ENCODE measurements at places on chromosomes 6 and 20.

DNA sequence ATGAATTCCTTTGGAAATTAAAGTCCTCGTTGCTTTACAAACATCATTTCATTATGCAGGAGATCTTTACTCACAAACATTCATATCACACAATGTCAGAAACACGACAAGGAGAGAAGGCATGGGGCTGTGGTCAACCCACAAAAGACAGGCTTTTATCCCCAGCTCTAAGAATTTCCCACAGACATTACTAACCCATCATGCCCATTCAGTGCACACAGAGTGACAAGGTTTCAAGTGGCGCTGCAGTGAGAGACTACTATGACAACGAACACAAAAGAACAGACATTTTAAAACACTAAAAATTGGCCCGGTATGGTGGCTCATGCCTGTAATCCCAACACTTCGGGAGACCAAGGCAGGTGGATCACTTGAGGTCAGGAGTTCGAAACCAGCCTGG, 579.8 kb upstream of the AGPAT4 start:
- DNase-seq, result no peak

GRCh38 chr6:159134701-159135364, 34.4 kb upstream of the FNDC1 start:
- DNase-seq, result peak; percentile 77

- DNase-seq, result no peak
Observed at GRCh38 chr6:148460876-148461646, 118.4 kb downstream of the SASH1 start.

- DNase-seq, result no peak
Observed at GRCh38 chr6:81929828-81930227, 177.3 kb upstream of the TENT5A start.

DNA sequence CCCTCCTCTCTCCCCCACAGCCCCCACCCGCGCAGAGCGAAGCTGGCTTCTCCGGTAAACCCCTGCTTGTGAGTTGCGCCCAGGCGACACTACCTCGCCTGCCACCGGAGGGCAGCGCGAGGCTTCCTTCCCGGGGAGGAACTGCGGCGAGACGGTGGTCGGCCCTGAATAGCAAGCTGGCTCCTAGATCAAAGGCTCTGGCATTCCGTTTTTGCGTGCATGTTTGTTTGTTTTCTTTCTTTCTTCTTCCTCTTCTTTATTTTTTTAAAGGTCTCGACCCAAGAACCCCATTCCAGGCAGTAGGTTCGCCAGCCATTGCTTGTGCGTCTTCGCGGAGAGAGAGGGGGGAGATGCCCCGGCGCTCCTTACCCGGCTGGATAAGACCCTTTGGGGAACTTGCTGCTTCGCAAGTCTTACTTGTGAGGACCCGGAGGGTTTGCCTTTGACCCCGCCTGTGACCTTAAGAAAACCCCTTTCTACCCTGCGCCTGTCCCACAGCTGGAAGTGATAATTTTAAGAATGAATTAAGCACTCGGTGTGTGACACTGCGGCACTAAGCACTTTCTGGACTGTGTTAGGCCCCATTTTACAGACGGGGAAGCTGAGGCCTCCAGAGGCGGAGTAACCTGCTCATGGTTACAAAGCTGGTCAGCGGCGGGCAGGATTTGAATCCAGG, 92.7 kb upstream of the SIRPA start:
- peak; percentile 20 for DNase-seq

GRCh38 chr6:109370792-109371191, 11.5 kb downstream of the CD164 start:
- DNase-seq, result no peak

DNA sequence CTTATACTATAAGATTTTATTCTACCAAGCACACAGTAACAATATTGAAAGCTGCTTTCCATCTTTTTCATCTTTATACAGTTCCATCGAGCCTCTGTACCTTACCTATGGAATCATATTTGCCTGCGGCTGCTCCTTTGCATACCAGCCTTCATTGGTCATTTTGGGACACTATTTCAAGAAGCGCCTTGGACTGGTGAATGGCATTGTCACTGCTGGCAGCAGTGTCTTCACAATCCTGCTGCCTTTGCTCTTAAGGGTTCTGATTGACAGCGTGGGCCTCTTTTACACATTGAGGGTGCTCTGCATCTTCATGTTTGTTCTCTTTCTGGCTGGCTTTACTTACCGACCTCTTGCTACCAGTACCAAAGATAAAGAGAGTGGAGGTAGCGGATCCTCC, 89.8 kb downstream of the SLC16A10 start:
- DNase-seq, result no peak

GRCh38 chr20:34978092-34978744, 22.6 kb downstream of the MYH7B start:
- DNase-seq, result no peak

DNA sequence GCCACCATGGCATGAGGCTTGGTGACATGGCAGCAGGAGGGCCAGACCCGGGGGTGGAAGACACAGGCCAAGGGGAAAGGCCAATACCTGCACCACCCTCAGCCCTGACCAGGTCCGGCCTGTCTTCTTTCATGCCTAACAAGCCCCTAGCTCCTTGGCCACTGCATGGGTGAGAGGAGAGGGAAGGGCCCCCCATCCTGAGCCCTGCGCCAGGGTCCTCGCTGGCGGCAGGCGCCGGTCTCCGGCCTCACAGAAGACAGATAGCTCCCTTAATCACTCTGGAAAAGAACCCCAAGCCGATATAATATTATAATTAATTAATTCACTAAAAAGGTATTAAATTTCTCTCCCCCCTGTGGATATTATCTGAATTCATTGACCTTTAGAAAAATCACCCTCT, 41.4 kb downstream of the MDFI start:
- DNase-seq, result no peak

GRCh38 chr20:48948612-48949011, 27.1 kb downstream of the ARFGEF2 start:
- no peak for DNase-seq

GRCh38 chr6:49264496-49264895, 198.6 kb downstream of the MMUT start:
- no peak for DNase-seq

GRCh38 chr6:76984572-76984971, 478.7 kb downstream of the HTR1B start:
- no peak for DNase-seq

DNA sequence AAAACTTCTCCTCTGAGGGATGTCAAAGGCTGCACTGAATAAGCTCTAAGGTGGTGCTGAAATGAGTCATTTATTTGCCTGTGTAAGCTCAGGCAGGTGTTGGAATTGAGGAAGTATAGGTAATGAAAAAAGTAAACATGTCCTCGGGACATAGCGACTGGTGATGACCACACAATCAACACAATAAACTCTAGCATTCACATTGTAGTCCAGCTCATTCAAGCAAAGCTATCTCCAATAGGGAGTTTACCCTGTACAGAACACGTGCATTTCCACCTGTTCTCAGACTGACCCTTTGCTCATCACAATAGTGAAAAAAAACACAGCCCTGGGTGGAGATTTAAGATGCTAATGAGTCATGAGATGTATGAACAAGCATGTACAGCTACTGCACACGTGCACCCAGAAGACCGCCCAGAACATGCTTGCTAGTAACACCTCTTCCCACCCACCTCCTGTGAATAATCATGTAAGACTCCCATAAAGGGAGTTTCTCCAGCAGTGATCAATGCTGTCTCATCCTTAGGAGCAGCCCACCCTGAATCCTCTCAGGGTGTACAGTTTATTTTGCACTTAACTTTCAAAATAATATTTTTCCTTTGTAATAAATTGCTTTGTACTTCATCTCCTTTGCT, 33.0 kb upstream of the POU5F1 start:
- DNase-seq, result peak; percentile 74

DNA sequence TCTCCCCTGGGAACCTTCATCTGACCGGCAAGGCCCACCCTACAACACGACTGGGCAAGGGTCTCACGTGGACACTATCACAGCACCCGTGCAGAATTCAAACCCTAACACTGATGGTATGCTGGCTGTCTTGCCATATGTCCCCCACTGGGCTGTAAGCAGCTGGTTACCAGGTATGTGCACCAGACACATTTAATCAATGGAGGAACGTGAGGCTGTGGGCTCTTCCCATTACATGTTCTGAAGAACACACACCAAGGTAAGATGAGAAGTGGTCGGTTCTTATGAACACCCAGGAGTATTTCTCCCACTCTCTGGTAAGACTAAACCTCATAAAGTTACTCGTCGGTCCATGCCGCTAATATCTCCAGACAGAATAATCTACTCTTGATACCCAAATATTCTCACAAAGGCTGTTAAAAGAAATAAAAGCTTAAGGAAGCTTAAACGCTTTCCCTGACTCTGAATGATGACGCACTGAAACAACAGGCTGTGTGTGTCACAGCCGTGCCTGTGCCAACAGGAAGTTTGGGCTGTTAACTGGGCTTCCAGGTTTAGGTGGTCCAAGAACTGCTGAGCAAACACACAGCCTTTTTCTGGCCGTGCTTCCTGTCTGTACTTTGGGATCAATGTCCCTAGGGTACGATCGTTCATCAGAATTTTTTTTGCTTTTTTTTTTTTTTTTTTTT, 75.3 kb downstream of the SLC23A2 start:
- DNase-seq, result no peak

GRCh38 chr6:132218059-132218696, 183.1 kb downstream of the MOXD1 start:
- peak; percentile 6 for DNase-seq

DNA sequence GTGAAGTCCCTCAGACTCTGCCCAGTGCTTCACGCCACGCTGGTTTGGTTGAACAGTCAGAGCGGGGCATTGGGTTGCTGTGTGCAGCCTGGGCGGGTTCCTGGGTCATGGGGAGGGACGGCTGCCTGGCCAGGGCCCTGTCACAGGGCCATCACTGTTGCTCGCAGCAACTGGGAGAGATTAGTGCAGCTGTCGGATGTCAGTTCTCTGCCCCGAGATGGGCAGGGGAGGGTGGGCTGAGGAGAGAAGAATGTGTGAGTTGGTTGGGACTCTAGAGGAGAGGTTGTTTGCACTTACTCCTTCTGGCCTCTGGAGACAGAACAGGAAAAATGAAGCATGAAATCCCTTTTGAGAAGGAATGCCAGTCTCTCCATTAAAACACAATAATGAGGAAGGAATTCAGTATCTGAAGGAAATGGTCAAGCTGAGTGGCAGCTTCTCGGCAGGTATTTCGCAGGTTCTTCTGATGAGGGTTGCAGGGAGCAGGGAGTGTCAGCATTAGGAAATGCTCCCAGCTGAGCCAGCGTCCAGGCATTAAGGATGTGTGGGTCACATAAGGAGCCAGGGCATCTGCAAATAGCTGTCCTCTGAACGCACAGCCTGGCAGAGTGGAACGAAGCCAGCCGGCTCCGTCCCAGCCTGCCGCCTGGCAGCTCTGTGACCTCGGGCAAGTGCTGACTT, 95.9 kb downstream of the SSR1 start:
- DNase-seq, result no peak

DNA sequence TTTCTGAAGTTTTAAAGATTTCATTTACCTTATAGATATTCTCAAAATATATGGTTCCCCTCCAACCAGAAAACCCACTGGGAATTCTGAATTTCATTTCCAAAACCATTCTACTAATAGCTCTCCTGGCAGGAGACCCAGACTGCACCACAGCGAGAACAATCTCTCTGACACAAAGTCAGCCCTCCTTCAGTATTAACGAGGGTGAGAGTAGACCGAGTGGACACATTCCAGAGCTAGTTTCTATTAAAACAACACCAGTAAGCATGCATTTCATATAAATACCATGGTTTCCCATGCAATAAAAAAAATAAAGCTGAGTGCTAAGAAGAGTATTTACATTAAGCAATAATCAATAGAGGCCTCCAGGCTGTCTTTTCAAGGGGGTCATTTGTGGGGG, 899.6 kb upstream of the SLC35B3 start:
- no peak for DNase-seq

- peak; percentile 59 for DNase-seq
Observed at GRCh38 chr6:144087789-144088426, 7.5 kb downstream of the SF3B5 start.

- DNase-seq, result peak; percentile 40
Observed at GRCh38 chr6:99613705-99614429, 7.2 kb downstream of the PRDM13 start.

- no peak for DNase-seq
Observed at GRCh38 chr6:165545806-165546205, 117.2 kb downstream of the PDE10A start.

DNA sequence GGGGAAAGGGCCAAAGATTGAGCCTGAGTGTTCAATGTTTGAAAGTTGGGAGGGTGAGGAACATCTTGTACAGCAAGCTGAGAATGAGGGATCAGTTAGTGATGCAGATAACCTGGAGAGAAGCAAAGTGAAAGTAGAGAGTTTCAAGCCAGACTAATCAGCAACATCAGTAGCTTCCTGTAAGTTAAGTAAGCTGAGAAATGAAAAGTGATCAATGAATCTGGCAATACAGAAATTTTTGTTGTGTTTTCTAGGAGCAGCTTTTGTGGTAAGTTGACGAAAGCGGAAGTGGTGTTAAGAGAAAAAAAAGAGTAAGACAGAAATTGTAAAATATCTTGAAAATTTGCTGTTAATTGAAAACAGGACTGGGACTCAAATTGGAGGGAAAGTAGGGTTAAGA, 855.5 kb upstream of the MAP3K7 start:
- no peak for DNase-seq

DNA sequence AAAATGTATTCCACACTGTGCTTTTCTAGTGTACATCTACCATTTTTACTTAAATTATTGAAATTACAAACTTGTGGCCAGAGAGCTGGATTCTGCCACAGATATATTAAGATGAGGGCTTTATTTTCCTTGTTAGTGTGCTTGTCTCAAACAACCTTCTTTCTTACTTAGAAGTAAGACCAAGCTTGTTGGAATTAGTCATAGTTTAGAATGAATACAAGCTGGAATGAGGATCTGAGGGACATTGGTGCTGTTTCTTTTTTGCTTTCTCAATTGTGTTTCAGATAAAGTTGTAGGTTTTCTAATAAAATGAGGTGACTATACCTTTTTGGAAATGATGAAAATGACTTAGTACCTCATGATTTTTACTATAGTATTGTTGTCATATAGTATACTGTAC, 40.3 kb downstream of the UBR2 start:
- DNase-seq, result no peak

- DNase-seq, result no peak
Observed at GRCh38 chr20:18705910-18706309, 107.7 kb upstream of the SCP2D1 start.

DNA sequence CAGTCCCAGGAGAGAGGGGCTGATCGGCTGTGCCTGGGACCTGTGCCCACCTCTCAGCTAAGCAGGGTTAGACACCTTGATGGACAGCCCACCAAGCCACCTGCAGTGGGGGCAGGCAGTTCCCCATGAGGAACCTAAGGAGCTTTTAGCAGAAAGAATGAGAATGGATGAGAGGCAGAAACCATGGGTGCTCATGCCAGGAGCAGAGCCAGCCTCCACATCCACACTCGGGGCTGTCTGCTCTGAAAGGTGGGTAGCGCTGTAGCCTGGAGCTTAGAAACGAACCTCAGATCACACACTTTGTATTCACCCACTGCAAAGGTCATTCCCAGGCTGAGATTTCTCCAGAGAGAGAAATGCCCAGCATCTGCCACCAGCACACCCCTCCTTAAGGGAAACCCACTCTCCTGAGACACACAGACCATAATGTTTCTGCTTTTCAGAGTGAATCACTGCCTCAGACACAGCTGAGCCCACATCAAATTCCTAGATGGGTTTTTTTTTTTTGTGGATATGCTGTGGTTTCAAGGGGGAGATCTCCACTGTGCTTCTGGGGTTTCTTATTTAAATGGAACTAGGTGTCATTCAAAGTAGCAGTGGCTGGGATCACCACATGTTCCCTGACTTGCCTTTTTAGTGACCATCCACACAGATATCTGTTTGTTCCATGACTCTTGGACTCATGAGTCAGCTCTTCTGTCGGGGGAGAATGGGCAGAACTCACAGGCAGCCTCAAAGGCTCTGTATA, 218.9 kb downstream of the EYA2 start:
- DNase-seq, result no peak

GRCh38 chr20:56872620-56873458, 243.7 kb downstream of the TFAP2C start:
- DNase-seq, result no peak

- no peak for DNase-seq
Observed at GRCh38 chr6:26470643-26471042, 12.9 kb downstream of the BTN2A1 start.

All from hematopoietic multipotent progenitor cell treated with erythropoietin and hydrocortisone succinate and interleukin-3 and kit ligand, for 8 days (in vitro differentiated cells).